ENCODE measurements at places on chromosomes 4 and X.

DNA sequence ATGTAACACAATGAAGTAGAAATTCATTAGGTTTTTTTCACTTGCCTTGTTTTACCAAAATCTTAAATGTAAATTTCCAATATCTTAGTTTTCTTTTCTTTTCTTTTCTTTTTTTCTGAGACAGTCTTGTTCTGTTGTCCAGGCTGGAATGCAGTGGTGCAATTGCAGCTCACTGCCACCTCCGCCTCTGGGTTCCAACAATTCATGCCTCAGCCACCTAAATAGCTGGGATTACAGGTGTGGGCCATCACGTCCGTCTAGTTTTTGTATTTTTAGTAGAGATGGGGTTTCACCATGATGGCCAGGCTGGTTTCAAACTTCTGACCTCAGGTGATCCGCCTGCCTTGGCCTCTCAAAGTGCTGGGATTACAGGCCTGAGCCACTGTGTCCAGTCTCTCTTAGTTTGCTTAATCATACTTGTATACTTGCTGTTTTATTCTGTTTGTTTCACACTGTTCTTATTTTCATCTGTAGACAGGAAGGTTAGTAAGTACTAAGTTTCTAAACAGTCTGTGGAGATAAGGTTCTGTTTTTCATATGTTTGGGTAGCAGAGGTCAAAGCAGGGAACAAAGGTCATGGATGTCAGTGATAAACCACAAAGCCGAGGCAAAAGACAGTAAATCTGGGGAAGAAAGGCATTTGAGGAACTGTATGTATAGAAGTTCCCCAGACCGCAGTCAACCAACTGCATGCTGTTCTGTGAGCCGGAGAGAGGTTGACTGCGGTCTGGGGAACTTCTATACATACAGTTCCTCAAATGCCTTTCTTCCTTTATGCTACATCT lies 129.1 kb downstream of the CBR4 start:
- DNase-seq, result no peak

GRCh38 chr4:148790691-148791090 lies 348.5 kb upstream of the NR3C2 start:
- DNase-seq, result no peak

GRCh38 chr4:156948738-156949137 lies 22.9 kb downstream of the PDGFC start:
- no peak for DNase-seq

GRCh38 chr4:152266831-152267480 lies 268.9 kb downstream of the FBXW7 start:
- no peak for DNase-seq

DNA sequence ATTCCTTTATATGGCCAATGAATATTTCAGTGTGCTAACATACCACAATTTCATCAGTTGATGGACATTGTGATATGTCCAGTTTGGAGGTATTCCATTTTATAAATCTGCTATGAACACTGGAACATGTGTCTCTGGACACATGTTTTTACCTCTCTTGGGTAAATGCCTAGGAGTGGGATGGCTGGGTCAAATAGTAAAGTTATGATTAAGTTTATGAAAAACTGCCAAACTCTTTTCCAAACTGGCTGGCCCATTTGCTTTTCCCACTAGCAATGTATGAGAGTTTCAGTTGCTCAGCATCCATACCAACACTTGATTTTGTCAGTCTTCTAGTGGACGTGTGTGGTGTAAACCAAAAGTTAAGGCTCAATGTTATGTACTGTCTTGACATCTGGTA lies 40.5 kb downstream of the CEP44 start:
- DNase-seq, result no peak

- no peak for DNase-seq
Observed at GRCh38 chrX:52576946-52577345, 60.1 kb upstream of the XAGE1B start.

- no peak for DNase-seq
Observed at GRCh38 chr4:184356366-184356765, 118.0 kb downstream of the IRF2 start.

- DNase-seq, result no peak
Observed at GRCh38 chr4:162221148-162221547, 57.3 kb upstream of the FSTL5 start.

DNA sequence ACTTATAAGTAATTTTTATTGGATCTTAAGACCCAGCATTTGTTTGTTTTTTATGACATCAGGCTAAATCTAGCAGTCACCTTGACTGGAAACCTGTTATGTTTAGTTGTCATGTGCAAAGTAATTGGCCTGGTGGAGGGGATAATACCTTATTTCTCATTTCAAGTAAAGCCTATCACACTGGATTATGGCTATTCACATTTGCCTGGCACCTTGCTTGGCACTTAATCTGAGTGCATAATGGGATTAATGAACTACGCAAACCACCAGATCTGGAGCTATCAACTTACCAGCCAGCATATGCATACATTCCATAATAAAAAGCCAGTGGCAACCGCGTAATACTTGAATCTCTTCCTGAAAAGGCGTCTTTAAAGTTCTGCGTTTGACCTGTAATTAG lies 23.2 kb downstream of the SLC7A11 start:
- DNase-seq, result no peak
